ENCODE measurements at places on chromosomes 5 and 9.
A peak's percentile ranks its signal among the peaks of the same experiment; 100 is the strongest.

- DNase-seq: no peak
Observed at GRCh38 chr5:1536322-1536845, 12.6 kb upstream of the LPCAT1 start.

DNA sequence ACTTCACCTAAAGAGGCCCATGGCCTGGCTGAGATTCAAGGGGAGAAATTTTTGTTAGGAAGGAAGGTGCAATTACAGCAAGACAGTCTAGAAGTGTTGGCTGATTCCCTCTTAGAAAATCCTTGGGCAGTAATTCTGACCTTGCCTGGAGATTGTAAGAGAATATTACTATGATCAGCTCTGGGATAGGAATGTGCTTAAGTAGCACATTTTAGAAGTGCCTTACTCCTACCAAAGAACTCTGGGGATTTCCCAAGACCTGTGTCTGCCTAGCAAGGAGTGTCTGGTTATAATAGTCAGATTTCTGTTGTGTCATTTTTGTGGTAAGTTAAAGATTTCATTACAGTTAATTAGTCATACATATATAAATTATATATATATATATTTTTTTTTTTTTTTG is 52.3 kb downstream of the NLN start:
- DNase-seq: no peak

- no peak for DNase-seq
Observed at GRCh38 chr9:15401266-15401665, 21.4 kb upstream of the SNAPC3 start.

DNA sequence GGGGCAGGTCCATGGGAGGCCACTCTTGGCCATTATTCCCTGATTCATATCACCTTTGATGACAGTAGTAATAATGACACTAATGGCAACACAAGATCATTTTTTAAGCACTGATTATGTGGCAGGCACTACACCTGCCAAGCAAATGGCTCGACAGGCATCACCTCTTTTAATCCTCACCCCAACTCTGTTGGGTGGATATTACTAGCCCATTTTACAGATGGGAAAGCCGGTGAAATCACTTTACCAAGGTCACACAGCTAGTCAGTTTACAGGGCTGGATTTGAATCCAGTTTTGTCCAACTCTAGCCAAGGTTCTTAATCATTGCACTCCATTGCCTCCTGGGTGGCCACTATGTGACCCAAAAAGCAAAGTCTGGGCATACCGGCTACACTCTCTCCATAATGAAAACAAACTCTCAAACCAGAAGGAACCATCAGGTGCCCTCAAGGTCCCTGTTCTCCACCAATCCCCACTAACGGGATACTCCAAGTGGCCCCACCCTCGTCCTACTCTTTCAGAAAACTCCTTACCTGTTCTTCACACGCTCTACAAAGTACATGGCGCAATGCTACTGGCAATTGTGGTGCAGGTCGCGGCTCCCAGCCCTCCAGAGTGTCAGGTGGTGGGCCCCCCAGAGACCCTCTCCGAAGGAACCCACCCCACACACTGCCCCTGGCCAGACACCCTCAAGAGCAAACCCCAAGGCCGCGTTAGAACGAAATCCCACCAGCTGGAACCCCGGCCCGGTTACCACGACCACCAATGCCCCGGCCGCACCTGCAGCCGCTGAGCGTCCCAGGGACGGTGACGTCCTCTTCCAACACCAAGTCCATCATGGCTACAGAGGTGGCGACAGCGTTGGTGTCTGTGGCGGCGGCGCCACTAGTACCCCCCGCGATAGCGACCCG is 572 bp downstream of the CDK5RAP2 start:
- peak; percentile 32 for DNase-seq

DNA sequence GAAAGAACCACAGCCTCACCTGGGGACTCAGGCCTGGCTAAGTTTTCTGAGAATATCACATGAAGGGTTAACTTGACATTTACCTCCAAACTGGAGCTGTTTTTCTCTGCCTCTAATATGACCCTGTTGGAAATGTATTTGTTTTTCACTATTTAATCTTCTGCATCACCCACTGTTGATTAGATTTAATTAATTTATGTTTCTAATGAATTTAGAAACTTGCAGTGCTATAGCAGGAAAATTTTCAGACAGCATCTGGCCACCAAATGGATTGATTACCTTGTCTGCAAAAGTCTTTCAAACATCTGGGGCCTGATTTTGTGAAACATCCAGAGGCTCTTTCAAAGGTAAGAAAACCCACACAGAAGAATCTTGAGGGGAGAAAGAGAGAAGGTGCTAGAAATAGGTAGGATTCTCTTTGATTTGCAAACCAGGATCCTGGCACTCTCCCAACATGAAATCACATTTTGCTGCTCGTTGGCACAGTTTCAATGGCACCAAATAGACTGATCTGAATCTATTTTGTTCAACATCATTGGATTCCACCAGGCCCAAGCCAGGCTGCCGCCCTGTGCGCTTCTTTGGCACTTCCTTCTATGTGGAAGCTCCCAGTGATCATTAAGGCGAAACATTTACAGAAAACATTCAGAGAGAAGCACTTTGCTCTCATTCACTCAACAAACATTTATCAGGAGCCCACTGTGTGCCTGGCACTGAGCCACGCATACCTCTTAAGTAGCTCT is 157.3 kb downstream of the PPP2R2B start:
- no peak for DNase-seq
